Activated T-cell treated with anti-CD3 and anti-CD28 coated beads, Interleukin-2, amount 50 U/mL, for 48 hours (primary cell): ENCODE measurements at places on chromosomes 7 and 10.
A peak's percentile ranks its signal among the peaks of the same experiment; 100 is the strongest.

DNA sequence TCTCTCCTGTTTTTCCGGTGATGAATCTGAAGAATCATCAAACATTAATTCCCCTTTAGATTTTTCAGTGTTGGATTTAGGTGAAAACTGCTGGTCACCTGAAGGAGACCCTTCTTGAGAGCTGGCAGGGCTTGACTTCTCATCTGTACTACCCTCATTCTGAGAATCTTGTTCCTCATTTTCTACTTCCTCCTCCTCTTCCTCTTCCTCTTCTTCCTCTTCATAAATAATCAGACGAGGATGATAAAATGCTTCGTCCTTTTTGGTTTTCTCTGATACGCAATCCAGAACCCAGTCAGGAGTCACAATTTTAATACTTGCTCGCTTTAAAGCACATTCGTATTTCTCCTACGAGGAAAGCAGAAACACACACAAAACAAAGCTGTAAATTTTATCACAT is 26.9 kb downstream of the PAXIP1 start:
- no peak for DNase-seq

- no peak for DNase-seq
These were observed 113.9 kb downstream of the FZD1 start for GRCh38 chr7:91378131-91378530.

DNA sequence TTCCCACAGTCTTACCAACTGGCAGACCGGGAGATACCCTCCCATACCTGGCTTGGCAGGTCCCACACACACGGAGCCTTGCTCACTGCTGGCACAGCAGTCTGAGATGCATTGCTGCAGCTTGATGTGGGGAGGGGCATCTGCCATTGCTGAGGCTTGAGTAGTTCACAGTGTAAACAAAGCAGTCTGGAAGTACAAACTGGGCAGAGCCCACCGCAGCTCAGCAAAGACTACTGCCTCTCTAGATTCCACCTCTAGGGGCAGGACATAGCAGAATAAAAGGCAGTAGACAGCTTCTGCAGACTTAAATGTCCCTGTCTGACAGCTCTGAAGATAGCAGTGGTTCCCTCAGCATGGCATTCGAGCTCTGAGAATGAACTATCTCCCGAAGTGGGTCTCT is 69.6 kb upstream of the RELN start:
- no peak for DNase-seq

GRCh38 chr7:131000389-131000788 is 266.4 kb upstream of the KLF14 start:
- no peak for DNase-seq

GRCh38 chr7:112510001-112510742 is 29.4 kb downstream of the LSMEM1 start:
- DNase-seq = peak; percentile 59

- DNase-seq = no peak
These were observed 66.1 kb upstream of the JCAD start for GRCh38 chr10:30125496-30125895.

- DNase-seq = no peak
These were observed 14.2 kb upstream of the GET4 start for GRCh38 chr7:862157-862556.

GRCh38 chr7:157276731-157277562 is 59.9 kb upstream of the DNAJB6 start:
- no peak for DNase-seq

GRCh38 chr10:856416-857157 is 74.9 kb downstream of the LARP4B start:
- DNase-seq = no peak

GRCh38 chr10:22740180-22740579 is 25.8 kb upstream of the PIP4K2A start:
- DNase-seq = no peak

- no peak for DNase-seq
These were observed 103.5 kb downstream of the SND1 start for GRCh38 chr7:127755521-127755920.

GRCh38 chr10:110872984-110873923 is 1.5 kb downstream of the PDCD4 start:
- DNase-seq = no peak

GRCh38 chr7:8200316-8200715 is 61.7 kb downstream of the ICA1 start:
- no peak for DNase-seq

GRCh38 chr10:69419096-69419743 is 2.5 kb upstream of the TACR2 start:
- DNase-seq = no peak

GRCh38 chr7:91424371-91424770 is 160.1 kb downstream of the FZD1 start:
- DNase-seq = no peak

DNA sequence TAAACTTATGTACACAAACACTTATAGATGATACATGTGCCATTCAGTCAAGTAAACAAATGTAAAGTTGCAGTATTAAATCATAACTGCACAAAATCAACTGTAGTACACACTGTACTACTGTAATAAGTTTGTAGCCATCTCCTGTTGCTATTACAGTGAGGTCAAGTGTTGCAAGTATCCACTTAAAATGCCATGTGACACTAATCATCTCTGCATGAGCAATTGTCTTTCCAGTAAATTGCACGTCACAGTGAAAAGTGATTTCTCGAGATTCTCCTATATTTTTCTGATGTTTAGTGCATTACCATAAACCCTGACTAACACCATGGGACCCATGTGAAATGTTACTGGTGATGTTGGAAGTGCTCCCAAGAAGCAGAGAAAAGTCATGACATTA is 293.3 kb upstream of the SP4 start:
- no peak for DNase-seq

GRCh38 chr7:128811631-128812430 is 18.4 kb upstream of the FLNC start:
- DNase-seq = no peak

DNA sequence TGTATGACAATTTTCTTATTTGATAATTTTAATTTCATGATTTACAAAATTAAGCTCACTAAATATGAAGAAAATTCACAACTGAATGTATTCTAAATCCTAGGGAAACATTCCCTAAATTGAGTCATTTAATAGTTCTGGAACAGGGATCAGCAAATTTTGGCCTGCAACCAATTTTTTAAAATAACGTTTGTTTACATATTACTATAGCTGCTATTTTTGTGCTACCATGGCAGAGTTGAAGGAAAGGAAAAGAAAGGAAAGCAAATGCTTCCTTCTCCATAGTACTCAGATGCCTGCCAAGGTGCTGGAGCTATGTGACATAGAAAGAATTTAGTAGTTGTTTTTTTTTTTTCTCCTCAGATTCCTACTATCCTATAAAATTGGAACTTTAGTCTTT is 1307.7 kb upstream of the LRRTM3 start:
- DNase-seq = no peak

DNA sequence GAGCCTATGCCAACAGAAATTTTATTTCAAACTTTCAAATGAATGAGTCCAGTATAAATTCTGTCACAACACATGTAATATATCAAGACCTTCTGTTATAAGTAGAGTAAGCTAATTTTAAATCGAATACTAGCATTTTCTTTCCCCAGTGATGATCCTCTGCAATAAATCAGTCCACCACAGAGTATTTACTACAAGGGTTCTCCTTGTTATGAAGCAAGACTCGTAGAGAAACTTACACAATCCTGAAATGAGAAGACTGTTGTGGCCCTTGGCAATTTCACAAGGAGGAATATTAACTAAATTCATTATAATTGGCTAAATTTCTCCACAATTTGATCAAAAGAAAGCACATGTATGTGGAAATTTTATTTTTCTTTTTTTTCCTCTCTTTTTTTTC is 312.4 kb upstream of the DGKB start:
- DNase-seq = no peak

GRCh38 chr7:50650057-50650664 is 85.0 kb upstream of the DDC start:
- peak; percentile 1 for DNase-seq

GRCh38 chr10:31833753-31834152 is 94.9 kb downstream of the ARHGAP12 start:
- no peak for DNase-seq

GRCh38 chr7:106819546-106819945 is 45.5 kb upstream of the PIK3CG start:
- no peak for DNase-seq

DNA sequence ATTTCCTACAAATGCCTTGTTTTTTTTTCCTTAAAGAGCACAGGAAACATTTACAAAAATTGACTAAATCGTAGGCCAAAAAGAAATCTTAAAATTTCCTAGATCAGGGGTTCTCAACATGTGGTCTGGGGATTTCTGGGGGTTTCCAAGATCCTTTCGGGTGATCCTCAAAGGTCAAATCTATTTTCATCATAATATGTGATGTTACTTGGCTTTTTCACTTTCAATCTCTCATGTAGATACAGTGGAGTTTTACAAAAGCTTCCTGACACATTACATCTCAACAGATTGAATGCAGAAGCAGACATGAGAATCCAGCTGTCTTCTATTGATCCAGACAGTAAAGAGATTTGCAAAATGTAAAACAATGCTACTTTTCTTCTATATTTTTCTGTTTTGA is 497.3 kb downstream of the INHBA start:
- no peak for DNase-seq

DNA sequence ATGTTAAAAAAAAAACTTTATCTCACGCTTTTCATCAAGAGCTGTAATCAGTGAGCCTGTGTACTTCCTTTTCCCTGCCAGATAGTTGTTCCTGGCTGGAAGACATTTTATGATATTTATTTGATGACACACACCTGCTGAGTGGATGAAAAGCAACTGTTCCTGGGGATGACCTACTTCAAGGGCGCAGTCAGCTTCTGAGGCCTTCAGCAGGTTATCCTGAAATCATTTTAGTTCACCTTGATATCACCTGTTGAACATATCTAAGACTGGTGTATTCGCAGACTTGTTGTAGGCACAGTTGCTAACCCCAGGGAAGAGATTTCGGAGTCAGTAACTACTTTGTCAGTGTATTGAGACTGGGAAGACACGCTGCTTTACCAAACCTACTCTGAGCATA is 234.5 kb upstream of the TCF7L2 start:
- no peak for DNase-seq

GRCh38 chr7:48035967-48036478 is 680 bp downstream of the C7orf57 start:
- DNase-seq = no peak

GRCh38 chr7:39095875-39096619 is 118.3 kb downstream of the POU6F2 start:
- no peak for DNase-seq

- no peak for DNase-seq
These were observed 164.0 kb downstream of the MALRD1 start for GRCh38 chr10:19212590-19212989.

GRCh38 chr10:20117471-20117870 is 301.2 kb downstream of the PLXDC2 start:
- DNase-seq = no peak

DNA sequence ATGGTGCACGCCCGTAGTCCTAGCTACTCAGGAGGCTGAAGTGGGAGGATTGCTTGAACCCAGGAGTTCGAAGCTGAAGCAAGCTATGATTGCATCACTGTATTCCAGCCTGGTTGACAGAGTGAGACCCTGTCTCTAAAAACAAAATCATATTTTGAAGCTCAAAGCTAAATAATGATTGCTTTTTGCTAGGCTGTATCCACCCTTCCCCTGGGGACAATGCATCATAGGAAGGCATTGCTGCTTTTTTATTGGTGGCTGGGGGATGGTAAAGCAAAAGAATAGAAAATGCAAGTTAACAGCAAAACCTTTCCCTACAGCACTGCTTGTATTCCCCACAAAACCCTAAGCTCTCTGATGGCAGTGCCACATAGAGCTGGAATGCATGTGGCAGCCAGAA is 107.5 kb upstream of the WAC start:
- DNase-seq = no peak
